Activated CD4-positive, CD25-positive, alpha-beta regulatory T cell (primary cell): ENCODE measurements at places on chromosomes 3 and 15.

DNA sequence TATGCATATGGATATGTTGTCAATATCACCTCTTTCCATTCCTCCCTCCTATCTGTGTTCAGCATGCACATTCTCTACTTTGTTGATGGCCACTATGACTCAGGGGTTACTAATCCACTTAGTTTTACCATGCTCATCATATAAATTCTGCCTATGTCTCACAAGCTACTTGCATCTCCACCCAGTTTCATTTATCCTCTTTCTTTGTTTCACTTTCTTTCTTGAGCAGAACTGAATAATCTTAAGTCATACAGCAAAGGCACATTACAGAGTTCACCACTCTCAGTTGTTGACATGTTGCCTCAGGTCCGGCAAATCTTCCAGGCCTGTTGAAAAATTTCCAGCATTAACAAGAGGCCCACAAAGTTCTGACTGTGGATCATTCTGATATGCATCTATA, 71.5 kb downstream of the SSR3 start:
- DNase-seq: no peak

- DNase-seq: no peak
These were observed 5.5 kb downstream of the SFMBT1 start for GRCh38 chr3:53040351-53040820.

DNA sequence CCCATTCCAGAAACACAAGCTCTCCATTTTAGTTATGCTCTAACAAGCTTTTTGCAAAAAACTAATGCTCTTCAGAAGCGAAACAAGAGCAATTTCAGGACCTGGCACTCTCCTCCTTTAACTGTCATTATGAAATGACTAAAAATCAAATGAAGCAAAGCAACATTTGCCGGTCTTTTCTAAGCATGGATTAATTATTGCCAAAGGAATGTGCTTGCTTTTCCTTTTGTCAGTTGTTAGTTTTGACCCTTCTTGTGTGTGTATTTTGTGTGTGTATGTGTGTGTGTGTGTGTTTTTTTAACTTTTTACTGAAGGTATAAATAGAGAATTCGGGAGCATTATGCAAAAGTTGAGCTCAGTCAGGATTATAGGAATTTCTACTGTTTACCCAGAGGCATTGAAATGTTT, 509.1 kb downstream of the TUSC7 start:
- DNase-seq: no peak

DNA sequence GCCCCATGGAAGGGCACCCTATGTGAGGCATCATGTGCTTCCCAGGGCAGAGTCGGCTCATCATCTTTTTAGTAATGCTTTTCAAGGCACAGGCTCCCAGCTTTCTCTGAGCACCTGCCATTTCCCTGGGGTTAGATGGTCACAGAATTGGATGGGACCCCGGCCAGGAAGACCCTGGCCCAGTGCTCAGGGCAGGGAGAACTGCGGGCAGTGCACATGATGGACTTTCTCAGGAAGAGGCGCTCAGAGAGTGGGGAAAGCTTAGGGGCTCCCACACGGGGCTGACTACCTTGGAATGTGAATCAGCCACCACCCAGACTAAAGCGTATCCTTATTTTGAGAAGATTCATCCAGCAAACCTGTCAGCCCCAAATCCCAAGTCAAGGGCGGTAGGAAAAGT, 16.5 kb upstream of the SKOR1 start:
- no peak for DNase-seq

DNA sequence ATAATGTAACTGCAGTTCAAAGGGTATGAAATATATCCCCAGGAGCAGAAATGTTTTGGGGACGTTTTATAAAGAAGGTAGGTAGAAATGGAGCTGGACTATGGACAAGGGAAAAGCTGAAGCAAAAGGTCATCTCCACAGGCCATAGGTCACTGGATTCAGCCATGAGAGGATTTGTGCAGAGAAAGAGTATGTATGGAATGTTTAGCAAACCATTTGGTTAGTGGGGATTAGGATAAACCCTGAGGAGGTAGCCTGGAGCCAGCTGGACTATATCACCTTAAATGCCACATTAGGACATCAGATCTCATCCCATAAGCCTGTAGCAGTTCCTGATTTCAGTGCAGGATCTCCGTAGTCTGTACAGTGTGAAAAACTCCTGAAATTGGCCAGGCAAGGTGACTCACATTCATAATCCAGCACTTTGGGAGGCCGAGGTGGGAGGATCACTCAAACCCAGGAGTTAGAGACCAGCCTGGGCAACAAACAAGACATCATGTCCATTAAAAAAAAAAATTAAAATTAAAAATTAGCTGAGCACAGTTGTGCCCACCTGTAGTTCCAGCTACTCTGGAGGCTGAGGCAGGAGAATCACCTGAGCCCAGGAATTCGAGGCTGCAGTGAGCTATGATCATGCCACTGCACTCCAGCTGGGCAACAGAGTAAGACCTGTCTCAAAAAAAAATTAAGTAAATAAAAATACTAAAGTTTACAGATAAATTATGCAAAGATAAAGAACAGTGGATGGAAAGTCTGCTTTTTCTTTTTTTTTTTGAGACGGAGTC, 4.7 kb downstream of the IP6K1 start:
- no peak for DNase-seq

GRCh38 chr15:34809186-34809585, 13.8 kb upstream of the ACTC1 start:
- no peak for DNase-seq

DNA sequence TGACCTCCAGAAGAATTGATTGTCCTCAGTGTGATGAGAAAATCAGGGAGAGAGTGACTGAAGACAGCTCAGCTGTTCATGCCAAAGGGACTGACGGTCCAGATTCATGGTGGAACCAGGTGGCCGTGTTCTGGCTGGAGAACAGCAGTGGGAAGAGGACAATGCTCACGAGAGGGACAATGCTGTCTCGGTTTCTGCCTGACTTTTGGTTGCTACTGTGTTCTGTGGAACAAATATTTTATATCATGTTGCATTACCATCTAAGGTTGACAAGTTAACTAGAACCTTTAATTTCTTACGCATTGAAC, 58.0 kb upstream of the ULK4 start:
- no peak for DNase-seq

DNA sequence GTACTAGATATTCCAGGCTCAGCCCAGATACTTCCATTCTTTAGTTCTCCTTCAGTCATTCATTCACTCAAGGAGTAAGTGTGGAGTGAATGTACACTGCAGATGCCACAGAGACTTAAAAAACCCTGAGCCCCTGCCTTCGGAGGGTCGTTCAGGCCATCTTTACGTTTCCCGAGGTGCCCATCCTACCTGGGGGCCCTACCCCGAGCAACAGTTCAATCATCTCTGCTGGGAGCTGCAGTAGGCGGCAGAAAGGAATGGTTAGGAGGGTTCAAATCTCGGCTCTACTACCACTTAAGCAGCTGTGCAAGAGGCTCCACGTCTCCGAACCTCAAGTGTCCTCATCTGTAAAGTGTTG, 613 bp downstream of the SEC13 start:
- DNase-seq: no peak

DNA sequence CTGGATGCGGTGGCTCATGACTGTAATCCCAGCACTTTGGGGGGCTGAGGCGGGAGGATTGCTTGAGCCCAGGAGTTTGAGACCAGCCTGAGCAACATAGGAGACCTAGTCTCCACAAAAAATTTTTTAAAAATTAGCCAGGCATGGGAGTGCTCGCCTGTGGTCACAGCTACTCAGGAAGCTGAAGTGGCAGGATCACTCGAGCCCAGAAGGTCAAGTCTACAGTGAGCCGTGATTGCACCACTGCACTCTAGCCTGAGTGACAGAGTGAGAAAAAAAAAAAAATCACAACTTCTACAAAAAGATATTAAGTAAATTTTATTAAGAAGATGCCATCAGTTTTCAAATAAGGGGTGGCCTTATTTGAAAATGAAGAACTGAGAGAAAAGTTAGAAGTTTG, 11.9 kb upstream of the PLA2G4D start:
- no peak for DNase-seq

DNA sequence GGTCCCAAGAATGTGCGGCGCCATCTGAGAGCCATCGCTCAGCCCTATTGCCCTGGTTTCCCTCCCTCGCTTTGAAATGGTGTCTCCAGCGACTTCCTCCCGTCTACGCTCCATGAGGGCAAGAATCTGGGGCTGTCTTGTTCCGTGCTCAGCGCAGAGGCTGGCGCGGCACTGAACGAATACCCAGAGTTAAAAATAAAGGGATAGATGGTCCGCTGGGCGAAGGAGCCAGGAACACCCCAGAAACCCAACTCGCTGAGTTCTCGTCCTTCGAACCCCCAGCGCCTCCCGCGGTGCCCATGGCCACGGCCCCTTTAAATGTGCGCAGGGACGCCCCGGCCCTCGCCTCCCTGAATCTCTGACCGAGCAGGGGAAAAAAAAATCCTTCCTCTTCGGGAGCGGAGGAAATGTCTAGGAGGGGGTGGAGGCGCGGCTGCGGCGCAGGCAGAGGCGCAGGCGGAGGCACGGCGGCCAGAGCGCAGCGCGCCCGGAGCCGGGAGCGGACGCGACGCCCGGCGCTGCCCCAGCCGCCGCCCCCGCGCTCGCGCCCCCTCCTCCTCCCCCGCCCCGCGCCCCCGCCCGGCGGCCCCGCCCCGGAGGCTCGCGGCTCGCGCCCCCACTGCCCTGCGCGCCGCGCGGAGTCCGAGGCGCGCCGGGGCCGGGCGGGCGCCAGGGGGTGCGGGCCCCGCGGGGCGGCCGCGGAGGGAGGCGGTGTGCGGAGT, 8.5 kb upstream of the FGD5 start:
- DNase-seq: no peak

DNA sequence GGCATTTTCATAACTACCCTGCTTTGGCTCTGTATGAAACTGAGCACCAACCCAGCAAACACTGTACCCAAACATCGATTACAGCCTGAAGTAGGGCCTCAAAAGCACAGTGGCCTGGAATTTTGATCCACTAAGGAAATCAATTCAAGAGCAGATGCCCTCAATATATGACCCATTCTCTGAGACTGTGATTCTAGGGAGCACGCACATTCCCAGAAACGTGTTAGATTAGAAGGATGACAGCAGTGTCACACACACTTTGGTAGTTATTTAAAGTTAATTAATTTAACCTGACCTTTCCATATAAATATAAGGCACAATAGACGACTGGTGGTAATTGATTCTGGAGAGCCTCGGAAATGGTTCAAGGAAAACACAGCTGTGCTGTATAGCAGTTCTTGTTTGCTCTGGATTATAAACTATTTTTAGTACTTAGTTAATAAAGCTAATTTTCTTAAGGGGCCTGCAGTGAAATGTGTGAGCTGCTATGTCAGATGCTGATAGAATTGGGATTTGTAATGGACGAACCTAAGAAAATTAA, 126.3 kb upstream of the ZNF385D start:
- no peak for DNase-seq

DNA sequence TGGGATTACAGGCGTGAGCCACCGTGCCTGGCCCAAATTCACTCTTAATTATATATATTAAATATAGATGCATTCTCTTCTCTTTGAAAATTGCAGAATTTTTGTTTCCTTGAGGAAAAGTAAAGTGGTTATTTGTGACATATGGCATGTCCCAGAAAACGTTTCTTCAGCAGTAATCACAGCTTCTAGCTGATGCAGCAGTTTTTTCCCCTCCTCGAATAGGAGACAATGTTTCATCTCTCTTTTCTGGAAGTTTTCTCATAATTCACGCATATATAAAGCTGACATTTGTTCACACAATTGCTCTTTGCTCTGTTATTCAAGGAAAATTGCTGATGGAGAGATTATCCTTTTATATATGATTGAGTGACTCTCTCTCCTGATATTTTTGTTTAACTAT, 99.8 kb downstream of the SERPINI1 start:
- no peak for DNase-seq

- no peak for DNase-seq
These were observed 34.4 kb upstream of the TNFSF10 start for GRCh38 chr3:172557515-172558220.

DNA sequence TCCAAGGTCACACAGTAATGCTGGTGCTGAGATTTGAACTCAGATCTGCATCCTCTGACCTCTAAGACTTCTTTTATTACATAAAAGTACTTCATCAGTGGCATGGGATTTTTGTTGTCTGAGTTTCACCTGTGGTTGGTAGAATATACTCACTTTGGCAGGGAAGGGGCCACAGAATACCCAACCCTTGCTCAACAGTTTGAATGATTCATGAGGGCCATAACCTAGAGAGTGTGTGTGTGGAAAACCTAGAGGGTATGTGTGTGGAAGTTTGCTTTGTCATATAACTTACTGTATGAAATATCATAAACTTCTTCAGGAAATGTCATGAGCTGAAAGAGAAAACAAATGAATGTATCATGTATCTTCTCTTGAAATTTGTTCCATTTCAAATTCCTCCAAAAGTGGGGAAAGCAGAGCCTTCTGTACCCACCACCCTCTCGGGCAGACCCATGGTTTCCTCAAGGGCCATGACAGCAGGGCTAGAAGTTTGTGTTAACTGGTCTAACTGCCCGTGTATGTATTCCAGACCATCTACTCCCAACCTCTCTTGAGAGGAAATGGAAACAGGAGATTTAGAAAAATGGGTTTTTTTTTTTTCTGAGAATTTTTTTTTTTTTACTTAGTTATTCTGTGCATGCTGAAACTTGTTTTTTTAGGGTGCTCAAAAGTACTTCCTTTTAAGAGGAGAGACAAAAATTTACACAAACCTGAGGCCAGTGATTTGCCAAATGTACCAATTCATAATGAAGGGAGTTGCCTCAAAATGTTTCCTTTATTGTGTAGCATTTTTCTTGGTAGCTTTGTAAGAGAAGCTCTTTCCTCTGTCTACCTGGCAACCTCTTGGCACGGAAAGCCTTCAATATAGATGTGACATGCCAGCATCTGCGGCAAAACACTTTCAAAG, 127.0 kb downstream of the TPRG1 start:
- DNase-seq: no peak

GRCh38 chr3:41236228-41236627, 36.9 kb downstream of the CTNNB1 start:
- no peak for DNase-seq

DNA sequence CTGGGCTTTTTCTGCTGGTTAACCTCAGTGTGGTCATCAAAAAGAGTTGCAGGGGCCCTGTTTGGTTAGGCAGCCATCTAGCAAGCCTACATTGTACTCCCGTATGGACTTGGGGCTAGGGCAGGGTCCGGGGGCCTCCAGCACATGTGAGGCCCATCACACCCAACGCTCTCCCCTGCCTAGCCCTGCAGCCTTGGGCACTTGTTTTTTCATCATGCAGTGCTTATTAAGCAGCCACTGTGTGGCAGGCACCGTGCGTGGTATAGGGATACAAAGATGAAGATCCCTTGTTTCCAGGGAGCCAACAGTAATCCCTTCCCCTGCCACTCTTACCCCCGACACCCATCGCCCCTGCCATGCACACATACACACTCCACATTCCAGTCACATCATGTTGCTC, 14.2 kb downstream of the MRAS start:
- DNase-seq: no peak
